Effector memory CD4-positive, alpha-beta T cell (primary cell): ENCODE measurements at places on chromosomes 11 and 22.
A peak's percentile ranks its signal among the peaks of the same experiment; 100 is the strongest.

GRCh38 chr11:1310772-1311468, 1.5 kb upstream of the TOLLIP start:
- peak; percentile 25 for DNase-seq

GRCh38 chr11:26599425-26599824, 27.4 kb upstream of the MUC15 start:
- DNase-seq, result no peak

- DNase-seq, result no peak
Measured at GRCh38 chr11:67345920-67346819, 7.2 kb downstream of the POLD4 start.

DNA sequence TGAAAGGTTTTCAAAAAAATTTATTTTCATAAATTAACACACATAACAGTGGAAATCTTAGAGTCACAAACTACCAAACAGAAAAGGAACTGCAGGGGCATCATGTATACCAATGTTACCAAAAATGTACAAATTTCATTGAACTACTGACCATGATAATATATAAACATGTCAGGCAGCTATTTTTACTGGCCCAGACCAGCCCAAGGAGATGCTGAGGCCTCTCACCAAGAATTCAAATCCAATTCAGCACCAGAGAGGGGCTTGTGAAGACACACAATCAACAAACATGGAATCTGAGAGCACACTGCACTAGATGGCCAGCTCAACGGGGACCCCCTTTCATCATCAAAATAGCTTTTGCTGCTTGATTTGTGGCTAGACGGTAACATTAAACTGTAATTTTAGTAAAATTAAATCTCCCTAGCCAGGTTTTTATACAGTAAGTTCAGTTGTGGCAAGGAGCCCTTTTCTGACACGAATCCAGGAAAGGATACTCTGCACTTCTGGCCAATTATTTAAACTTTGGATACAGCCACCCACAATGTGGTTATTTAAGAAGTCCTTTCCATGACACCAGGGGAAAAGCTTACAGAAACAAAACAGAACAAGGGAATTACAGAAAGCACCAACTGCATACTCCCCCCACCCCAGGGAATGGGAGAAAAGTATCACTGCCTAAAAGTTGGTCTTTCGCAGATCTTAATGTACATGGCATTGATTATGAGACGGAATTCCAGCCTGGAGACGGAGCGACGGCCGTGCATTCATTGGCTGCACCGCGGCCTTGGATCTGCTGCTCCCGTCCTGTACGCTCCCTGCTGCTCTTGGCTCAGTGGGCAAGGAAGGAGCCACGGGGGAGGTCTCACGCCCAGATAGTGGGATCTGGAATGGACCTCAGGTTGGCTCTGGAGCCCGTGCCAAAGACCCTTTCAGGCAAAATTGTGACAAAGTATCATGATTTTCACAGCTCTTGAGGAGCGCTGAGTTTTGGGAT, 19.6 kb upstream of the PISD start:
- no peak for DNase-seq

DNA sequence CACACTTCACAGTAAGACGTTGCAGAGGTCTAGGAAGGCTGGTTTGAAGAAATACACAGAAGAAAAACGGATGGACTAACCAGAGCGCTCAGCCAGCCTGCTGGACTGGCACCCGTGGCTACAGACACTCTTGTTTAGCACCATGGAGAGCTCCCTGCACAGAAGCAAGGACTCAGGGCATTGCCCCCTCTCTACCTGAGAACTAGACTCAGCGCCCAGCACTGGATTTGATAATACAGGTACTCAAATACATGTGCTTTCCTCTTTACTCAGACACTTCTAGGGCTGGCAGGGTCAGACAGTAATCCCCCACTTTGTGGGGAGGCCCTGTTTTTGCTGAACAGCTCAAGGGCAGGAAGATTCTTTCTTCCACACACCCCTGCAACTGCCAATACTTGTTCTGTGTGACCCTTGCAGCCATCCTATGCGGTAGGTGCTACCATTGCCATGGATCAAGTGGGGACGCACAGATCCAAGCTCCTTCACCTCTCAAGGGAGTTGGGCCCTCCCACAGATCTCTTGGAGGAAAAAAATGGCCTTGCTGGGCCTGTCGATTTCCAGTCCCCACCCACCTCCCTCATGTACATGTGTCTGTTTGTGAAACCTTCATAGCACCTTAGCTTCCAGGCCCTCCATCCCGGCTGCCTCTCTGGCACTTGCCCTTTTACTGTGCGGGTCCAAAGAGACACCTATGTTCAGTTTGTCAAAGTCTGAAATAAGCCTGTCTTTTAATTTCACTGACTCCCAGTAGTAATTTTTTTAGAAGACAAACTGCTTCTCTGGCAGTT, 5.1 kb upstream of the P2RX6 start:
- DNase-seq, result no peak

GRCh38 chr22:40578171-40578570, 58.3 kb downstream of the MRTFA start:
- DNase-seq, result no peak

DNA sequence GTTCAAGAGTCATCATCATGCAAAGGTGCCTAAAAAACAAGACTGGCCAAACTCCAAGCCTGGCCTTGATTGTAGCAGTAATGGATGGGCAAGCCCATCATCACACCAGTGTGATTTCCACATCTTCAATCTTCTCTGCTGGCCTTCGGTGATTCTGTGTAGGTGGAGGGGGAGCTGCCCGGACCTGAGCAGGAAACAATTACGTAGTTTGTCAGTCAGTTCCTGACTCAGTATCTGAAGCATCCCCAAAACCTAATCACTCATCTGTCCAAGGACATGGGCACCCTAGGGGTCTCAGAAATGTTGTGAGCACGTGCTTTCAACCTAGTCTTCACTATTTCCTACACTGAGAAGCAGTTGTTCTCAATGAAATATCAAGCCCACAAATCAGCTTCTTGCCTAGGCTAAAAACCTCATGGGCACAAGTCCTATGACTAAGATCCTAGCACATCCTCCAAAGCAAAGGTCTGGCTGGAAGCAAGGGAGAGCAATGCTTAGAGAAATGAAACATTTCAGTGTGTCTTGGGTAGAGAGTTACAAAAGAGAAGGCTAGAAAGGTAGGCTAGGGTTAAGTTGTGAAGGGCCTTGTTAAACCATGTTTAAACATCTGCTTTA, 24.6 kb downstream of the ATG16L2 start:
- DNase-seq, result no peak

- no peak for DNase-seq
Measured at GRCh38 chr11:99327066-99327465, 306.3 kb downstream of the CNTN5 start.

- no peak for DNase-seq
Measured at GRCh38 chr11:7154881-7155361, 66.1 kb downstream of the RBMXL2 start.

- peak; percentile 66 for DNase-seq
Measured at GRCh38 chr11:73980001-73980961, 2.4 kb downstream of the UCP2 start.

DNA sequence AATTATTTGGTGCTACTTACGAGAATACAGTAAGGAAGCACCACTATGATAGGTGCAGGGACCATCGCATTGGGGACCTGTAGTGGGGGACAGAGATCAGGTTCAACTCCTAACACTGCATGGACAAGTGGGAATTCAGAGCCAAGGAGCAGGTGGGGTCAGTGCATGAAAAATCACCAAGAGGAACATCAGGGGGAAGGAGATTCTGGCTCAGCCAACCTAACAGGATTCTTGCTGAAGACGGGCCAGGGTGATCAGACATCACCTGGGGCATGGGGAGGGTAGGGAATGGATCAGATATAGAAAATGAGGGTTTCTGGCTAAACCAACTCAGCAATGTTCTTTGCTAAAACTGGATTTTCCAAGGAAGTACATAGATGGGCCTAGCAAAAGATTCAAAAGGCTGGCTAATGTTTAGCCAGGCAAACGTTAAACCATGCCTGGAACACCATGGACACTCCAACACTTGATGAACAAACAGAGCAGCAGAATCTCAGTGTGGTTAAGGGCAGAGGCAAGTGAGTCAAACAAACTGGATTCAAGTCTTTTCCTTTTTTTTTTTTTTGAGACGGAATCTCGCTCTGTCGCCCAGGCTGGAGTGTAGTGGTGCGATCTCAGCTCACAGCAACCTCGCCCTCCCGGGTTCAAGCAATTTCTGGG, 70.0 kb downstream of the MICAL3 start:
- DNase-seq, result no peak

- DNase-seq, result no peak
Measured at GRCh38 chr22:18980829-18981228, 44.7 kb upstream of the PRODH start.

- DNase-seq, result no peak
Measured at GRCh38 chr11:65165410-65166317, 4.4 kb upstream of the SPDYC start.

DNA sequence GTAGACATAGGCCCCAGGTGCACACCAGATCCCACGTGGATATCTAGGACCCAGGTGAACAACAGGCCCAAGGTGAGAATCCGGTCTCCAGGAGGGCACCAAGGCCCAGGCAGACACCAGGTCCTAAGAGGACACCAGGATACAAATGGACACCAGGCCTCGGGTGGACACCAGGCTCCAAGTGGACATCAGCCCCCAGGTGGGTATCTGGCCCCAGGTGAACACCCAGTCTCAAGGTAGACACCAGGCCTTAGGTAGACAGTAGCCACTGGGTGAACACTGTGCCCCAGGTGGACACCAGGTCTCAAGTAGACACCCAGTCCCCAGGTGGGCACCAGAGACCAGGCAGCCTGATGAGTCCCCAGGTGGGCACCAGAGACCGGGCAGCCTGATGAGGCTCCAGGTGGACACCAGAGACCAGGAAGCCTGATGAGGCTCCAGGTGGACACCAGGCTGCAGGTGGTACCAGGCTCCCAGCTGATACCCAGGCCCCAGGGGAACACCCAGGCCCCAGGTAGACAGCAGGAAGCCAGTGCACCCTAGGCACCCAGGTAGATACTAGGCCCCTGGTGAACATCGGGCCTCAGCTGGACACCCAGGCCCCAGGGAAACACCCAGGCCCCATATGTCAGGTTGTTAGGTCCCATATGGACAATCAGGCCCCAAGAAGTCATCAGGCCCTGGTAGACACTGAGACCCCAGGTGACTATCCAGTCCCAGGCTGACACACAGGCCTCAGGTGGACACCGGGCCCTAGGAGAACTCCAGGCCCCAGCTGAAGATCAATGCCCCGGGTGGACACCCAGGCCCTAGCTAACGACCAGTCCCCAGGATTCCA, 55.1 kb upstream of the SEPTIN5 start:
- no peak for DNase-seq

- no peak for DNase-seq
Measured at GRCh38 chr11:116691771-116692177, 81.0 kb downstream of the BUD13 start.

- DNase-seq, result no peak
Measured at GRCh38 chr11:19646308-19646707, 66.3 kb upstream of the NAV2 start.

- no peak for DNase-seq
Measured at GRCh38 chr11:19940831-19941230, 219.4 kb downstream of the DBX1 start.

DNA sequence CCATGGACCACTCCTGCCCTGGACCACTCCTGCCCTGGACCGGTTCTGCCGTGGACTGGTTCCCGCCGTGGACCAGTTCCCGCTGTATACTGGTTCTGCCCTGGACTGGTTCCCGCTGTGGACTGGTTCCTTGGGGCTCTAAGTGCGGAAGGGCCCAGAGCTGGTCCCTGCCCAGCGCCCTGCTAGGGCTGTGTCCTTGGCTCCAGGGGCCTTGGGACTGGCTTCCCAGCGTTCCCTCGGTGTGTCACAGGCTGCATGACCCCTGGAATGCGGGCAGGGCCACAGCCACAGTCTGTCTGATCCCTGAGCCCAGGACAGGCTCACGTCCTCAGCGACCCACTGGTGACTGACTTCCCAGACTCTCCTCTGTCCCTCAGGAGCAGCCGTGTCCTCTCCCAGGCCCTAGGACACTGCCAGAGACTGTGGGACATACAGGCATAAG, 412.2 kb downstream of the TBC1D22A start:
- DNase-seq, result no peak
